Ovary (tissue), 10 donors: ENCODE measurements at places on chromosomes 5 and 9. TPM values are rescaled to one million over a fixed set of nuclear protein-coding genes. Genes with fewer than 3 reads are reported as not detected.

DNA sequence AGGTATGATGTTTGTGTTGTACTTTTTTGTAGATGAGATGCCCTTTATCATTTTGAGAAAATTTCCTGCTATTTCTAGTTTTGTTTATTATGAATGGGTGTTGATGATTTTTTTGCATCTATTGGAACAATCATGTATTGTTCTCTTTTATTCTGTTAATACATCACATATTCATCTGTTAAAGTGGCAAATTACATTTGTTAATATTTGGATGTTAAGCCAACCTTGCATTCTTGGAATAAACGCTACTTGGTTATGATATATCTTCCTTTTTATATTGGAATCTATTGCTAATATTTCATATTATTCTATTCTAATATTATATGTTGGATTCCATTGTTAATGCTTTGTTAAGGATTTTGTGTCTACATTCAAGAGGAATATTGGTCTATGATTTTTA lies 24.6 kb upstream of the BNIP1 start:
- no peak for DNase-seq

PPP3R2 gene
- not detected for polyA plus RNA-seq

DNA sequence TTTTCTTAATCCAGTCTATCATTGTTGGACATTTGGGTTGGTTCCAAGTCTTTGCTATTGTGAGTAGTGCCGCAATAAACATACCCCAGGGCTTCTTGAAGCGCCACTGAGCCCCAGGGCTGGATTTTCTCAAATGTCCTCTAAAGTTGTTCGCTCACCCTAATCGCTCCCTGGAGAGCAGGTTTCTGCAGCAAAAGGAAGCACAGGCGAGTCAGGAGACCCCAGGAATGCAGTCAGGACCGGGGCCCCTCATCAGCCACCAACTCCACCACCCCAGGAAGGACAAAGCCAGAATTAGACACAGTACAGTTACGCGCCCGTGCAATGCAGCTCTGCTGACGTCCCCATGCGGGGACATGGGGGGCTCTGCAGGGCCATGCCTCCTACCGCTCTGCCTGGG lies 15.7 kb upstream of the OBP2B start:
- DNase-seq, result no peak

GRCh38 chr5:37915097-37915736 lies 75.4 kb upstream of the GDNF start:
- no peak for DNase-seq
